ENCODE measurements at places on chromosomes 16 and 17.

- DNase-seq: no peak
These were observed 997.6 kb upstream of the RBFOX1 start for GRCh38 chr16:6335072-6335471.

DNA sequence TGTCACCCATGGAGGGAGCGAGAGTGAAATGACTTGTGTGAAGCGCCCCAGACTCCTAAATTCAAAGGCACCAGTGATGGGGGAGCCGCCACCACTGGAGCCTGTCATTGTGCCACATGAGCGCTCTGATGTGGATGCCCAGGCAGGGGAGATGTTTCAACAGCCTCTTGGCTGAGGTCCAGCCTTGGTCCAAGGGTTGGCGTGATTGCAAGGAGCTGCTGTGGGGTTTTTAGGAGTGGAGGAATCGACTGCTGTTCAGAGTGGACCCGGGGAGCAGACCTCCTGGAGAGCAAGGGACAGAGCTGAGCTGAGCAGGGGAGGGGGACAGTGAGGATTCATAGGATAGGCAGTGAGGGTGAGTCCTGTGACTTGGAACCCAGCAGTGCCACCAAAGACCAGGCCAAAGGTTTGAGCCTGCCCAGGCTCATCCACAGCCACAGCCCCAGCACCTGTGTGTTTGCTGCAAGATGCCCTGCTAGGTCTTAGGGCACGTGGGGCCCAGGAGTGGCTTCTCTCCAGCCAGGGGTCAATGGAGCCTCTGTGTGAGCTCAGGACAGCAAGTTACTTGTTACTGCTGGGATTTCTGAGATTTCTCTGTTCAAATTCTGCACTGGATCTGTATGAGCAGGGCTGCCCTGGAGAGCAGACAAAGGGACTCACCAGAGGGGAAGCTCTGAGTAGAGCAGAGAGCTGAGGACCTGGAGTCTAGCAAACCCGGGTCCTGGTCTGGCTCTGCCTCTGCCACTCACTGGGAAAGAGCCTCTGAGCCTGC lies 20.3 kb downstream of the RHBDL3 start:
- no peak for DNase-seq

- no peak for DNase-seq
These were observed 120.1 kb downstream of the ABCA8 start for GRCh38 chr17:68835071-68835470.

GRCh38 chr16:57889960-57890751 lies 80.8 kb downstream of the CNGB1 start:
- peak; percentile 6 for DNase-seq

- no peak for DNase-seq
These were observed 314.5 kb upstream of the KCNJ16 start for GRCh38 chr17:69760562-69760961.

- DNase-seq: no peak
These were observed 63.6 kb upstream of the KIFC3 start for GRCh38 chr16:57865746-57866528.

GRCh38 chr16:89920723-89921122 lies 2.1 kb downstream of the MC1R start:
- no peak for DNase-seq

DNA sequence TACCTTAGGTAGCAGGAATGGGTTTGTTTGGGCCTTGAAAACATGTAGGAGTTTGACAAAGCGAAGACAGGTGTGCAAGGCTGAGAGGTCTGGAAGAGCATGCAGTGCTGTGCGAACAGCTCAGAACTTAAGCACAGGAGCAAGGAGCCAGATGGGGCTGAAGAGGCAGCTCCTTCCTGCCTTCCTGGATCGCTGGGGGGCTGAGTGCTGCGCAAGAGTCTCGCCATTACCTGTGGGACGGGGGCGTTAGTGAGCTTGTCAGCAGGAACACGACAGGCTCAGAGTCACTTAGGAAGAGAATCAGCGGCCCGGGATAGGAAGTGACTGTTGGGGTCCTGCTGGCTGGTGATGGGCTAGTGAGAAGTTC lies 464 bp upstream of the MRM1 start:
- no peak for DNase-seq

DNA sequence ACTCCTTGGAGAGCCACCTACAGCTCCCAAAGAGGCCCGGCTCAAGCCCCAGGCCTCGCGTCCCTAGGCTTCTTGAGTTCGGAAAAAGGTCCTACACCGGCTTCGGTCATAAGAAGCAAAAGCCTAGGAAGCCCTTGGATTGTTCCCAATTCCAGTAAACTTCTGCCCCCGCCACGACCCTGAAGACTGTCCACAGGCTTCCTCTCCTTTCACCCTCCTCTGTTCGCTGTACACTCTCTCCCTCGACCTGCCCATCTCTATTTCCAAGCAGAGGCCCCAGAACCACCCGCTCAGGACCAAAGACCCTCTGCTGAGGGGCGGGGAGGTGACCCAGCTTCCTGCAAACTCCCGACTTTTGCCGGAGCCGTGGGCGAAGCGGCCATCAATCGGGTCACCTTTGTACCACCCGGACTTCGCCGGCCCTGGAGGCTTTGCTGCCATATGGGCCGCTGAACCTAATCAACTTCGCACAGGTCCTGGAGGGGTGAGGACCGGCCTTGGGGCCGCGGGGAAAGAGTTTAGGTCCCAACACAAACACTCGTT lies 2.7 kb downstream of the HOXB2 start:
- no peak for DNase-seq

DNA sequence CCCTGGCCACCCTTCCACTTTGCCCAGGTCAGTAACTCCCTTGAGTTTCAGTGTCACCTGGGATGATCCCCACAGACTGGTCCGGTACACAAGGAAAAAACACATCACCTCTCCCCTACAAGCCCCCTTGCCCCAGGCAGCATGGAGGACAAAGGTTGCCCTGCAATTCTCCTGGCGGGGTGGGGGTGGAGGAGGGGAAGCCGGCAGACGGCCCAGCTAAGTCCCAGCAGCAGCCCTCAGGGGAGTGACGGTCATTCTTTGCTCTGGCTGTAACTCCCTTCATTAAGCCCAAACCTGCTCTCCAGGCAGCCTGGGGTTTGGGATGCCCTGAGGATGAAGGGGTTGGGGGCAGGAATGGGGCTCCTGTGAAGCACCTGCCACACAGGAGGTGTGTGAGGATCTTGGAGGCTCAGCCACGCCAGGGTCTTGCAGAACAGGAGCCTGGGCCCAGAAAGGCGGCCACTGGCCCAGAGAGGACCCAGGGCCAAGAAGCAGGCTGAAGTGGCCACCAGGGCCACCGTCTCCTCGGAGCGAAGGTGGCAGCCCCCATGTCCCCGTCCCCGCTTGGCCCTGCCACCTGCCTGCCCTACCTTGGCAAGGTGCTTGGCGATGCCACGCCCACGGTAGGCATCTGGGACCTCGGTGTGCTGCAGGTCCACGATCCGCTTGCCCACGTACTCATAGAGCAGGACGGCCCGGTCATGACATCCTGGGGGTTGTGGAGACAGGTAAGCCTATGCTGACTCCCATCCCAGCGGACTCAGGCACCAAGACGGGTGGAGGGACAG lies 9.5 kb downstream of the NATD1 start:
- no peak for DNase-seq

- DNase-seq: peak; percentile 3
These were observed 6.0 kb upstream of the GLIS2 start for GRCh38 chr16:4309833-4310266.

Measured in NCI-H526 treated with DMSO at 0.1 percent for 48 hours (cell line).